ENCODE measurements at places on chromosomes 5 and 9.

DNA sequence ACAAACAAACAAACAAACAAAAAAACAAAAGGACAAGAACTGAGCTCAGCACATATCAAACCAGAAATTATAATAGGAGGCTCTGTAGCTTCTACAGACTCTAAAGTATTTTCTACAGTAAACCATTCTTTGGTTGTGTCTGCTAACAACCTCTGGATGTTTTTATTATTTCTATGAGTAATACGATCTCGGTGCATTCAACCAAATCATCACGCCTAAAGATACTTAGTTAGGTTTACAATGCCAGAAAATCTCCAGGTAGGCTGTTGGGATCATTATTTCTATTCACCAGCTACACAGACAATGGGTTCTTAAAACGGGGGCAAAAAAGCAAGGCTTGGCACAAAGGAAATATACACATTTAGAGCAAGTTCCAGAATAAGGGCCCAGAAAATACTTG is 41.6 kb upstream of the ALDOB start:
- DNase-seq, result no peak

DNA sequence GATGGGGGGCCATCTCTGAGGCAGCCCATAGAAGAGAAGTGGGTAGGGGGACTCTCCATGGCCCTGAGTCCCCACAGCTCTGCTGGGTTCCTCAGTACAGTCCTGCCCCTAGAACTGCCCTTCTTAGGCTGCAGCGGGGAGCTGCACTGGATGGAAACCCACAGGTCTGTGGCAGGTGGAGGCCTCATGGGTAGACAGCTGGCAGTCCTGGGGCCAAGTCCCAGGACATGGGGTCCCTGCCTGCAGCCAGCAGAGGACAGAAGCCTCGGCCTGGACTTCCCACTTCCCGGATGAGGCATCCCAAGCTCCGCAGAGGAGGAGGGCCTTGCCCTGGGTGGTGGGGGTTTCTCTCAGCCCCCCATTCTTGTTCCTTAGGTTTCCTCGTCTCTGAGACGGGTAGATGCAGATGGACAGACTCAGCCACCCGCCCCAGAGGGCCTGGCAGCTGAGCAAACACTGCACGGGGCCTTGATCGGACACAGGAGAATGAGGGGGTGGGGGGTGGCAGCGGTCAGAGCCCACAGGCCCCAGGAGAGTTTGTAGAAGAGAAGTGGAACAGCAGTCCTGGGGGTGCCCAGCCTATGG is 153.8 kb downstream of the C9orf50 start:
- no peak for DNase-seq

DNA sequence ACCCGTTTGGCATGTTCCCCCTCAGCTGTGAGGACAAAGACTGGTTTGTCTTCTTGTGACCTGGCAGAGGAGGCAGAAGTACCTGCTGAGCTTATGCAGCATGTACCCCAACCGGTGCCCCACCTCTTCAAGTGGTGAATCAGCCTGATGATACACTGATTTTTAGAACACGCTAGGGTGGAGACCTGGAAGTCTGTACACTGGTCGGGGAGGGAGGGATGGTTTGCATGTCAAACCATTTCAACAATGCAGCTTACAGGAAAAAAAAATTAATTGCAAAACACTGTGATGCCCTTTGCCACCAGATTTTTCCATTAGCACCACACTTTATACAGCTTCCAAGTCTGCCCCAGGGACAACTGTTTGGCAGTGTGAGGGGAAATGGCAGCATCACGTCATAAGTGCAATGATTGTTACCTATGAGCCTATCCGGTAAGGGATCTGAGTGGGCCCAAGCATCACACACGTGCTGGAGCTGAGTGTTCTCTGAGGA is 155.1 kb upstream of the DMRT1 start:
- DNase-seq, result no peak

DNA sequence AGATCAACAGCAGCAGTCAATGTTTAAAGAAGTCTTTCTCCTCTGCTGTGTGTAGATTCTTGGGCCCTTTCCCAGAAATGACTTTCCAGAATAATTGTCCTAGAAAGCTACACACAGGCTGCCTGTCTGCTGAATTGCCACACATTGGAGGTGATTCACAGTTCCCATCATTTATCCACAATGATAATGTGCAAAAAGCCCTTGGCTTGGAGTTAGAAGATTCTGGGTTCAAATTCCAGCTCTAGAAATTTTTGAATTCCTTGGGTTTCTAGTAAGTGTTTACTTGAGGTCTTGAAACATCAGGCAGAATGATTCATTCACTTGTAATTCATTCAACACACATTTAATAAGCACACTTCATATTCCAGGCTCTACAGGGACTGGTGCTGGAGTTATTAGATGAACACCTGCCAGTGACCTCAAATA is 28.6 kb upstream of the EPB41L4B start:
- DNase-seq, result no peak

- no peak for DNase-seq
Measured at GRCh38 chr5:116669261-116670031, 94.8 kb upstream of the SEMA6A start.

DNA sequence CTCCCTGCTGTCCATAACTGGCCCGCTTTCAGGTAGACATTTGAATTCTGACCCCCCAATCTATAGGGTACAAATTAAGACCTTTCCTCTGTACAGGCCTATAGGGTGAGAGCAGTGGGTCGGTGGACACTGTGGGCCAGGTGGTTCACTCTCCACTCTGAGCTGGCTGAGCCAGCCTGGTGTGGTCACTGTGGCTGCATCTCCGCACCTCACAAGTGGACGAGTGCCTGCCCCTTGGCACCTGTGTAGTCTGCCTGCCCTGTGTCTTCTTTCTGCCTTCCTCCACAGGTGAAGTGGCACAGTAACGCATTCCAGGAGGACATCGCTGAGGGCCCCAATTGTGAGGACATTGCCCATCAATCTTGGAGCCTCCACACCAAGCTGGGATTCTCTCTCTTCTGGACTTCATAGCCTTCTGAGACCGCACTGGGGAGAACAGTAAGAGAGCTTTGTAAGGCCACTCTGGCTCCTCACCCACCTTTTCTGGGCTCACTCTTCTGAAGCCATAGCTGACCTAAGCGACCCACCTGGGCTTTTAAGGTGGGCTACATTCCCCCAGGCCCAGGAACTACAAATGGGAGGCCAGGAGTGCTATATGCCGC is 33.5 kb upstream of the JADE2 start:
- DNase-seq, result no peak

DNA sequence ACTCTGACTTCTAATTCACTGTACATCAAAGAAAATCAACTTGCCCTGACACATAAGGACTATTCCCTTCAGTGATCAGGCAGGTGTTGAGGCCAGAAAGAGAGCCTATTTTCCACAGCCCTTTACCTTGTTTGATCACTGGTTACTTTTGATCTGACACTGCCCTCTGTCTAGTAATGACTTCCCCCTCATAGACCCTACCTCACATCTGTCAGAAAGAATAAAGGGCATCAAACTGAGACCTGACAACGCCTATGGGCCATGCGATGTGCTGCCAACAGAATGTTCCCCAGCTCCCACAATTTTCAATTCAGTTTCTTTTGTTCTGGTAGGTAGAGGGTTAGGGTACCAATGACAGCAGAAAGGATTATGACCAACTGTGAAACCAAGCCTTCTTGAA is 47.7 kb downstream of the FBXL17 start:
- DNase-seq, result no peak

All from SIG-M5 (cell line).